Neural progenitor cell (in vitro differentiated cells): ENCODE measurements at places on chromosomes 2 and 18. TPM values are rescaled to one million over a fixed set of nuclear protein-coding genes. Genes with fewer than 3 reads are reported as not detected.

The DPP10 gene
- total RNA-seq = 3.4 and 6.5 TPM in 2 replicates

The CCDC150 gene
- 56.1 and 69.4 TPM in 2 replicates for total RNA-seq

The OLA1 gene
- 186 and 323 TPM in 2 replicates for total RNA-seq

The SERPINB13 gene
- total RNA-seq = not detected in 2 replicates

DNA sequence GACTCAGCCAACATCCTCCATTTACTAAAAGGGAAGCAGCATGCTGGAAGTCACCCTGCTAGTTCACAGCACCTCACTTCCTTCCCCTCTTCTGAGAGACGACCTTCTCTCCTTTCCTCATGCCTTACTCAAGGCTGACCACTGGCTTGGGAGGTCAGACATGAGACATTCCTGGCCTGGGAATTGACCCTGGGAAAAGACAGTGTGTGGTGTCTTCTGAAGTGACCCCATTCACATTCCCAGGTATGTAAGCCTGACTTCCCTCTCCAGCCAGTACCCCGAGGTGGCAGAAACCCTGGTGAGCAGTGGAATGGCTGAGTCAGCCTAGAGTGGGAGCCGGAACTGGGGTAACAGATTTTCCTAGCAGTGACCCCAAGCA is 92.4 kb downstream of the PLB1 start:
- DNase-seq = no peak

- DNase-seq = no peak
These were observed 25.4 kb upstream of the CNTNAP5 start for GRCh38 chr2:123999681-124000080.

GRCh38 chr2:64534363-64534762 is 10.2 kb downstream of the AFTPH start:
- DNase-seq = no peak

DNA sequence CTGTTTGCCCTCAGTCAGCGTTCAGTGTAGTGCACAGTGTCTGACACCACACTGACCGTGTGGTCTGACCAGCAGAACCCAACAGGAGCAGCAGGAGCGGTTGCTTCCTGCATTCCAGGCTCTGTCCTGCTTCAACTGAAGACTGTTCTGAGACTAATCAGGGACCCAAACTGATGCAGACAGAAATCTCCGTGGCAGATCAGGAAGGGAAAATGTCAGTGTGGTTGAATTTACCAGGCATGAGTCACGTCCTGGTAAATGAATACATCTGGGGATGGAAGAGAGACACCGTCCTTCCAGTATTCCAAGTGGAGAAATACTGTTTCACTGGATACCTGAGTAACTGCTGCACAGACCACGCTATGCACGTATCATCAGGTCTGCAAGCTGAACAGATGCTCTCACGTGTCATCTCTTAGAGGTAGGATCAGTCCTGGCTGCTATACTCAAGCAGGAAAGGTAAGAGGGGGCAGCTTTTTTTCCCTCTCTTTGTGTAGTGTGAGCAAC is 223.6 kb upstream of the EPAS1 start:
- no peak for DNase-seq

- DNase-seq = no peak
These were observed 139.1 kb downstream of the AGPS start for GRCh38 chr2:177531706-177532105.

DNA sequence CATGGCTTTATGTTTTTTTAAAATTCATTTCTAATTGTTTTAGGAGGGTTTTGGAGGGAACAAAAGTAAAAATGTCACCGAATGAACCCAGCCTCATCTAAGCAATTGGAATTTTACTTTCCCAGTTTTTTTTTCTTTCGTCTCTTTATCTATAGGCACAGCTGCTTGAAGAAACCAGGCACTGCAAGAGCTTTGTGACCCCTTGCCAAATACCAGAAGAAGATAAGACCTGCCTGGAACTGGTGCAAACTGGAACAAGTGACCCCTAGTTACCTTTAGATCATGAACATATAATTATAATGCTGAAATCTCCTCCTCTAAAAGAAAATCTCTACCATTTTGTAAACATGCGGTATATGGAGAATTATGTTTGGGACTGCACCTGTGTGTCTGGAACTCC is 100.9 kb downstream of the TSN start:
- DNase-seq = no peak

- no peak for DNase-seq
These were observed 37.1 kb upstream of the DARS1 start for GRCh38 chr2:136022396-136023146.

DNA sequence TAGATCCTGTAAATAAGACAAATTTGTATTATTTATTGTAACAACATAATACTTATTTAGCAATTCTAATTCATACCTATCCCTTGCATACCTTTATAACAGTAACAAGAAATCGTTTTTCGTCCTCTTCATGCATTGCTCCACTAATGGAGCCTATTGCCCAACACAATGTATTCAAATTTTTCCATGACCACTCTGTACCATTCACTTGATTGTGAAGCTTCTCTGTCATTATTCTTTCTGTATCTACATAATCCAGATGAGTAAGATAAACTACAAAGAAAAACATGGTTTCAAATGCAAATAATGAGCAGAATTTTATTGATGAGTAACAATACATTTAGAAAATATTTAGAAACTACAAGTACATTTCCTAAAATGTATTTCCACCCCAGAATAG is 21.6 kb upstream of the USP34 start:
- no peak for DNase-seq

DNA sequence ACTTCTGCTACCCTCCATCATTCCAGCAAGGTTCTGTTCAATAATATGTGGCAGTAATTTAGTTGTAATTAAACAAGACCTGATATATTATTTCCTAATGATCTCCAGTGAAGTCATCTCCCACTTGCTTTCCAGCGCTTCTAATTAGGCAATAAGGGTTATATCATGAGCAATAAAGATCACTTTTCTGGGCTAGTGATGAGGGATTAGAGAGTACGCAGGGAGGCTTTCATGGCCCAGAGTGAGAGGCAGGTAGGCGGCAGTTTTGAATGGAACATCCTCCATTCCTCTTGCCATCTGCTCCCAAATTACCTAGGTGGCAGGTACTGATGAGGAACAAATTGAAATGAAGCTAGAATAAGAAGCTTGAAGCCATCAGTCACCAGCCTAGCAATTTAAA is 358.1 kb upstream of the SYT4 start:
- DNase-seq = no peak
